Cortex of kidney (tissue), 1 donor: ENCODE measurements at places on chromosomes 11 and 22.

DNA sequence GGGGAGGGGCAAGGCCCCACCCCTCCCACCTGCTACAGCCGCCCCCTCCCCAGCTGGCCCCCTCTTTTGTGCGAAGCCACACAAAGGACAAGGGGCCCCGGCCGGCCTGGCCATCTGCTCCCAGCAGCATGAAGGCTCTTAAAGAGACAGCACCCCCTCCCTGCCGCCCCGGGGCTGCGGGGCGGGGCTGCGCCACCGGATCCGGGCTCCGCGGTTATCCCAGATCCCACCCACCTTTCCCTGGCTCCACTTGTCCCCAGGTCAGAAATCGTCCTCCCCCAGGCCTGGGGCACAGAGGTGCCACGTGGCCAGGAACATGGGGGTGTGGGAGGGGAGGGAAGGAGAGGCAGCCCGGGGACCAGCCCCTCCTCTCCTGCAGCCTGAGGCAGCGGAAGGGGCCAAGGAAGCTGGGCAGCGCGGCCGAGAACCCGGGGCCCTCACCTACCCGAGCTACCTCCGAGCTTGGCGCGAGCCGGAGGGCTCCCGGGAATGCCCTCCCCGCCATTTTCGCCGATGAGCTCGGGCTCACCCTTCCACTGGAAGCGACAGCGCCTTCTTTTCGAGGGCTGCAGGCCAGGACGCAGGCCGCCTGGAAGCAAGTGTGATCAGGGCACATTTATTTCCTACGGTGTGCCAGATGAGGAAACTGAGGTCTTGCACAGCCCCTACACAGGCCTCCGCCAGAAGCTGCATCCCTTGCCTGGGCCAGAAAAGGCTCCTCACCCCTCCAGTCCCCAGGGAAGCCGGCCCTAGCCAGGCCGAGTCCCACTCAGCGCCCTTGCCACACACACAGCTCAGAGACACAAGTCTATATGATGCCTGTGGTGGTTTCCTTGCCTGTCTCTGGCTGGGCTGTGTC is 2.5 kb upstream of the RCOR2 start:
- no peak for DNase-seq

GRCh38 chr11:72684236-72684912 is 10.2 kb upstream of the PDE2A start:
- DNase-seq = no peak

DNA sequence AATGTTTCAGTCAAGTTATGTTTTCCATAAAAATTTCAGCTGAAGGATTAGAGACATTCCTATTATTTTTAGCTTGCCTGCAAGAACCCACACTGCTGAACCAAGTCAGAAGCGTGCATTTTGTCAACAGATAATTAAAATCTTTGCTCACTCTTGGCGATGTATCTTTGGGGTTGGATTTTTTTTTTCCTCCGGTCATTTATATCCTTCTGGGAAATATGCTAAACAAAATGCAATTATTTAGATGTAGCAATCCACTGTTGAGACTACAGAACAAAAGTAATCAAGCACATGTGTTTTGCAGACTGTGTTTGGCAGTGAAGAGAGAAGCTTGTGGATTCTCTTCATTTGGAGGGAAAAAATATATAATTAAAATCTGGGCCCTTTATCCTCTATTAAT is 15.3 kb upstream of the NELL1 start:
- no peak for DNase-seq

DNA sequence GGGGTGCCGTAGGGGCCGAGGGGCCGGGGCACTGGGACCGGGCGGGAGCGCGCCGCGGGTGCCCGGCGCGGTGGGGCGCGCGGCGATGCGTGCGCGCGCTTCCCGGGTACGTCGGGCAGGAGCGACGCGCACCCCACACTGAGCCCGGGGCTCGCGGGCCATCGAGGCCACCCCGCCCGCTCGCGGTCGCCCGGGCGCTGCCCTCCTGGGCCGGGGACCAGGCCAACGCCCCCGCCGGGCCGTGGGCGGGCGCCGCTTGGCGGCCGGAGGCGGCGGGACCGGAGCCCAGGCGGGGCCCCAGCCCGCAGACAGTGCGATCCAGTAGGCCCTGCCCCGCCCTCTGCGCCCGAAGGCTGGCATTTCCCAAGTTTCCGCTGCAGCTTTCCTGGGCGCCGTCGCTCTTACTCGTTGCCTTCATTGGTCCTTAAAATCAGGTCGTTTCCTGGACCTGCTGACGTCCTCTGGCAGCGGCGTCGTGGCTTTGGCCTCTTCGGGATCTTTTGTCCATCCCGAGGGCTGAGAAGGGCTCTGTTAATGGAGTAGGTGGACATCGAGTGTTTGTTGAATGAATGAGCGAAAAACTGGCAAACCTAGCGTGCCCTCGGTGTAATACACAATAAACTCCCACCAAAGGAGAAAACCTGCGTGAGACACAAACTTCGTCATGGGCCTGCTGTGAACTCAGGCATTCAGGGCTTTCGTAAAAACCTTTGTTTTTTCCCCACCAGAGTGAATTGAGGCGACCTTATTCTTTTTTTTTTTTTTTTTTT is 638 bp downstream of the PARVA start:
- no peak for DNase-seq

- no peak for DNase-seq
Measured at GRCh38 chr11:3224401-3225057, 5.9 kb upstream of the MRGPRG start.

DNA sequence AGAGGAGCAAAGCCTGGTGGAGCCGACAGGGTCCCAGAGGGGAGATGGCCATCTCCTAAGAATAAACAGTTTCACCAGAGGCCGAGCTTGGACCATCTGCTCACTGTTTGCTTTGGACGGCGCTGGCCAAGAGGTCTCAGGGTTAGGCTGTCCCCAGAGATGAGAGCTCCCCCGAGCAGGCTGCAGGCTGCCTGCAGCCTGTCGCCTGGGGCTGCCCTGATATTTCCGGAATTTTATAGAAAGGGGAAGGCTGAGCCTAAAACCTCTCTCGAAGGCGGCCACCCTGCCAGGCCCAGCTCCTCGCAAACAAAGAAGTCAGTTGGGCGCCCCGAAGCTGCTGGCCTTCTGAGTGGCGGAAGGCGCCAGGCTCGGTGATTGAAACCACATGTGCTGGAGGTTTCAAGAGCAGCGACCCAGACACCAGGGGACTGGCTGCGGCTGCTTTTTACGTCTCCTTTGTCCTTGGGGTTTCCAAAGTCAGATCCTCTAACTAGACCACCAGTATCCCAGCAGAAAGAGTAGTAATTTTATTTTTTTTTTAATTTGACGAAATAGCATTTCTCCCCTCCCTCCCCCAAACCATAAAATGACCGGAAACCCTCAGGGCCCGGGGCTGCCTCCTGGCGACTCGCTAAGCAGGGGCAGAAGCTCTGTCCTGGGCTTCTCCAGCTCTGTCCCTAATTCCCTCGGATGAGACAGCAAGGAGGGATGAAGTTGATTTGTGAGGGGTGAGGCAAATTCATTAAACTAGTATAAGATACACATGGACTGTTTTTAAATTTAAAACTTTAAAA is 57.4 kb downstream of the CLMP start:
- no peak for DNase-seq

DNA sequence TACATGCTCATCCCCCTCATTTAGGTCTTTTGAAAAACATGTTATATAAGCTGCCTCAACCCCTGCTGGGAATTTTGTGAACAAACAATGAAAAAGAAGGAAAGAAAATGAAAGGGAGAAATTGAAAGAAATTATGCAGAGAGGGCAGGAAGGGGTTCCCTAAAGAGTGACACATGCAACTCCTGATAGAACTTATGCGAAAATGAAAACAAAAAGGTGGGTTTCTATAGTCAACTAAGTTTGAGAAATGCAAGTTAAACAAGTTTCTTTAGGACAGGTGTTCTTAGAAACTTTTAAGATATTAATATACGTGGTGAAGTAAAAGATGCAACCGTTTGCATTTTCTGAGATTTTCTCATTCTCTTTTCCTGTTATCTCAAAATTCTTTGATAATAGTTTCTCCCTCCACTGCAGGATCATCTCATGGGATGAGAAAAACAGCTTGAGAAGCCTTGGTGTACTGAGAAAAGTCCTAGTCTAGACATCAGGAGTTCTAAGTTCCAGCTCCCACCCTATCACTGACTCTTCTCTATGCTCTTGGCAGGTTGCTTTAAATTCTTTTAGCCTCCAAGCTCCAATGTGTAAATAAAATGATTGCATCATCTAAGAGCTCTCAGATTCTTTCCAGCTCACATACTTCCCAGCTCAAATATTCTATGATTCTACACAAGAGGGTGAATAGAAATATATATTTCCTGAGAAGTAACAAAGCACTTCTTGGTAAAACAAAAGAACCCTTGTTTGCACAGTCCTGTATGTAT is 109.2 kb downstream of the FAM76B start:
- no peak for DNase-seq

- no peak for DNase-seq
Measured at GRCh38 chr11:40290171-40290631, 1169.3 kb downstream of the LRRC4C start.

- no peak for DNase-seq
Measured at GRCh38 chr22:37989146-37990045, 5.0 kb upstream of the SOX10 start.
